ENCODE measurements at places on chromosomes 6 and 20. TPM values are rescaled to one million over a fixed set of nuclear protein-coding genes. Genes with fewer than 3 reads are reported as not detected.

- no peaks in the 10 kb centered on the region for H3K4me1 ChIP-seq
- no peak for DNase-seq
- no peaks in the 10 kb centered on the region for H3K27me3 ChIP-seq
- H3K36me3 ChIP-seq, result no peaks in the 10 kb centered on the region
- H3K4me3 ChIP-seq, result no peak overlapping the region
- no peak overlapping the region for H3K27ac ChIP-seq
Measured at GRCh38 chr6:145502416-145502815, 232.9 kb downstream of the EPM2A start.

- H3K27me3 ChIP-seq, result no peaks in the 10 kb centered on the region
- DNase-seq, result no peak
- no peaks in the 10 kb centered on the region for H3K4me1 ChIP-seq
- H3K4me3 ChIP-seq, result no peak overlapping the region
- H3K36me3 ChIP-seq, result no peaks in the 10 kb centered on the region
- H3K27ac ChIP-seq, result no peak overlapping the region
Measured at GRCh38 chr6:47300417-47300816, 9.3 kb downstream of the TNFRSF21 start.

Gene IL20RA
- 21.9 TPM for total RNA-seq

- no peaks in the 10 kb centered on the region for H3K4me1 ChIP-seq
- H3K27me3 ChIP-seq, result no peaks in the 10 kb centered on the region
- no peak for DNase-seq
- no peaks in the 10 kb centered on the region for H3K36me3 ChIP-seq
- no peak overlapping the region for H3K4me3 ChIP-seq
Measured at GRCh38 chr6:40779409-40779808, 192.2 kb upstream of the LRFN2 start.

Gene PRSS16
- total RNA-seq, result 1.2 TPM

DNA sequence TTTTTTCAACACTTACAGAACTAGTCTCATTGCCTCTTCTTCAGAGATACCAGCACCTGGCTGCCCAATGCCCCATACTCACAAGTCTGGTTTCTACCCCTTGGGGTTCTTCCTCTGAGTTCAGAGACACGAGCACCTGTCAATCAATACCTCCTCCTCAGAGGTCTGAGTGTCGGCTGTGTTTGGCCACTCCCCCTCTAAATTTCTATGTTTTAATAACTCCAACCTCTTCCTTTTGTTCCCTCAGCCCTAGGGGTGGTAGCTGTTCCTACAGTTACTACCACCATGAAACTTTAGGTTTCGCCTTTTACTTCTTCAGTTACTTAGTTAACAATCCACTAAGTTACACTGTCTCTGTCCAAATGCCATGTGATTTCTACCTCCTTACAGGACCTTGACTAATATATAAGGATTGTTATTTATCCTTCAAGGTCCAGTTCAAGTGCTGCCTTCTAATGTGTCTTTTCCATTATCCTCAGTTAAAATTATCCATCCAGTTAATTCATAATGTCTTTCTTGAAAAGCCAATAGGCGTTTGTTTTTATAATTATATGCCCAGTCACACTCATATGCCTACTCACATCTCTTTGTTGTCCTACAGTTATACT is 14.6 kb upstream of the PHF20 start:
- DNase-seq, result no peak
- no peaks in the 10 kb centered on the region for H3K4me1 ChIP-seq
- H3K27ac ChIP-seq, result no peak overlapping the region
- H3K36me3 ChIP-seq, result no peaks in the 10 kb centered on the region
- H3K27me3 ChIP-seq, result no peaks in the 10 kb centered on the region

DNA sequence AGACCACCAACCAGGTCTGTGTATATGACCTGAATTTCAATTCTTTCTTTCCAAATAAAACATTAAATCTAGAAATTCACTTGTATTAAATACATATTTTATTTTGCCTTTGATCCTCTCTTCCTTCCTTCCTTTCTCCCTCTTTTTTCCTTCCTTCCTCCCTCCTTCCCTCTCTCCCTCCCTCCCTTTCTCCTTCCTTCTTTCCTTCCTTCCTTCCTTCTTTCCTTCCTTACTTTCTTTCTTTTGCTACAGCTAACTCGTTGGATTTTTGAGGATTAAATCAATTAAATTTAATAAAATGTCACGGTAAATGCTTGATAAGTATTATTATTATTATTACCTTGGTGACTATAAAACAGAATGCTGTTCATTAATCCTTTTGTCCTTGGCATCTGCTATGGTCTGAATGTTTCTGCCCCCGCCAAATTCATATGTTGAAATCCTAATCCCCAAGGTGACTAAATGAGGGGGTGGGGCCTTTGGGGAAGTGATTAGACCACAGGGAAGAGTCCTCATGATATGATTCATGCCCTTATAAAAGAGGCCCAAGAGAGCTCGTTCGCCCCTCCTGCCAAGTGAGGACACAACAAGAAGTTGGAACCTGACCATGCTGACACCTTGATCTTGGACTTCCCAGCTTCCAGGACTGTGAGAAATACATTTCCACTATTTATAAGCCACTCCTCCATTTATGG is 67.6 kb upstream of the BTBD3 start:
- H3K27me3 ChIP-seq, result no peaks in the 10 kb centered on the region
- H3K4me1 ChIP-seq, result peaks cover 8% of the 10 kb centered on the region
- no peak for DNase-seq
- H3K36me3 ChIP-seq, result no peaks in the 10 kb centered on the region

DNA sequence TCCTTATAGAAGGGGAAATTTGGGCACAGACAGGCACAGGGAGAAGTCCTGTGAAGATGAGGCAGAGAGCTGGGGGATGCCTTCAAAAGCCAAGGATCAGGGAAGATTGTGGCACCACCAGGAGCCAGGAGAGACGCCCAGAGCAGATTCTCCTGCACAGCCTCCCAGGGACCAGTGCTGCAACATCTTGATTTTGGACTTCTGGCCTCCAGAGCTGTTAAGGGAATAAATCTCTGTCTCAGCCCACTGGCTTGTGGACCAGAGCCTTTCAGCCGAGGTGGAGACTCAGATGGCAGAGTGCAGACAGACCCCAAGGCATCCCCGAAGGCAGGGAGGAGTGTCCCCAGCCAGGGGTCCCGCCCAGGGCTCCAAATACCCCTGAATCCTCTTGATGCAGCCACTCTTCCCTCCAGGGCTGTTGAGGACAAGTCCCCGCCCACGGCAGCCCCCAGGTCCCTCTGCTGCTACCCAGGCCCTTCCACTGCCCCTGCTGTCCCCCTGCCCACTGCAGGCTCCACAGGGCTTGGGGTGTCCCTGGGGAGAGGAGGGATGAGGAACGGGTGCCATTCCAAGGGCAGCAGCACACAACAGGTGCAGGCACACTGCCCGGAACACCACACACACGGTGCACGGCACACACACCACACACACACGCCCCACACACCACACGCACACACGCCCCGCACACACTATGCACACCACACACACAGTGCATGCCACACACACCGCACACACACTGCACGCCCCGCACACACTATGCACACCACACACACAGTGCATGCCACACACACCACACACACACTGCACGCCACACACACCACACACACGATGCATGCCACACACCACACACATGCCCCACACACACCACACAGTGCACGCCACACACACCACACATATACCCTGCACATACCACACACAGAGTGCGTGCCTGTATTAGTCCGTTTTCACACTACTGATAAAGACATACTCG is 311.4 kb downstream of the TAF4 start:
- no peak for DNase-seq
- H3K4me1 ChIP-seq, result no peaks in the 10 kb centered on the region
- no peaks in the 10 kb centered on the region for H3K36me3 ChIP-seq
- H3K4me3 ChIP-seq, result no peak overlapping the region
- H3K27me3 ChIP-seq, result no peaks in the 10 kb centered on the region
- no peak overlapping the region for H3K27ac ChIP-seq

DNA sequence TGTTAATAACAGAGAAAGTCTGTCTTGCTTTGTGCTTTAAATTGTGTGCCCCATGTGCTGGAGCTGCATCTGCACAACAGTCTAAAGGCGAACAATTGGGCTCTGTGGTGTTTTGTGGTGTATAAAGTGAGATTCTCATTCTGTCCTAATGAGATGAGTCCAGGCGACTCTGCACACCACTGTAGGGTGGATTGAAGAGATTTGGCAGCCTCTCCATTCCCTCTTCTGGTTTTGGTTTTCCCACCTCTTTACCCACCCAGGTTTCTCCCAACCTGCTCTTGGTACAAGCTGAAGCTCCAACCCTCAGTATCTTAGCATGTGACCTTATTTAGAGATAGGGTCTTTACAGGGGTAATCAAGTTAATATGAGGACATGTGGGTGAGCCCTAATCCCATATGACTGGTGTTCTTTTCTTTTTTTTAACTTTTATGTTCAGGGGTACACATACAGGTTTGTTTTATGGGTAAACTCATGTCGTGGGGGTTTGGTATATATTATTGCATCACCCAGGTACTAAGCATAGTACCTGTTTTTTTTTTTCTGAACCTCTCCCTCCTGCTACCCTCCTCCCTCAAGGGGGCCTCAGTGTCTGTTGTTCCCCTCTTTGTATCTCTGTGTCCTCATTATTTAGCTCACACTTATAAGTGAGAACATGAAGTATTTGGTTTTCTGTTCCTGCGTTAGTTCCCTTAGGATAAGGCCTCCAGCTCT is 217.6 kb upstream of the DTNBP1 start:
- no peak for DNase-seq
- peaks cover 15% of the 10 kb centered on the region for H3K4me1 ChIP-seq
- peak overlapping the region; percentile 54 for H3K27ac ChIP-seq
- no peak overlapping the region for H3K4me3 ChIP-seq
- no peaks in the 10 kb centered on the region for H3K36me3 ChIP-seq

Gene PLA2G7
- total RNA-seq, result not detected

- no peaks in the 10 kb centered on the region for H3K27me3 ChIP-seq
- H3K4me1 ChIP-seq, result peaks cover 41% of the 10 kb centered on the region
- DNase-seq, result no peak
- H3K4me3 ChIP-seq, result no peak overlapping the region
Measured at GRCh38 chr6:154852687-154853086, 119.5 kb downstream of the SCAF8 start.

DNA sequence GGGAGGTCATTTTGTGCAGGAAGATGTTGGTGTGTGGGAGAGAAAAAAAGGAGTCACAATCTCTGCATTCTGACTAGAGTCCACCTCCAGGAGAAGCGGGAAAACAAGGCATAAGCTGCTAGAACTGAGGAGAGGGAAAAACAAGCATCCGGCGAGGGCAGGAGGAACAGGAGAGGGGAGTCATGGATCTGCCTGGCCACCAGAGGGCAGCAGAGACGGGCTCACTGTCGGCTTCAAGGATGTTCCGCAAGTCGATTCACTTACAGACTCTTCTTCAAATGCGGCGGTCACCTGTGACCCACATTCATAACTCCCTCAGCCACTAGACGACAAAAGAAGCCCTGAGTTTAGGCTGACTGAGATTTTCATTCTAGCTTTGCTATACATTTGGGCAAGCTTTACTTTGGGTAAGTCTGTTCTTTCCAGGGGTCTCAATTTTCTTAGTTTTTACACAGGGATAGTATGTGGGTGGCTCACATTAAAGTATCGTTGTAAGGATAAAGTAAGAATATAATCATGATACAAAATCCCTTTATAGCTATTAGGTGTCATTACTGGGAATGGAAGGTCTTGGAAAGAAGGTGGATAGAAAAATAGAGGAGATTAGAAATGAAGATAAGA is 6.6 kb upstream of the BTNL2 start:
- no peaks in the 10 kb centered on the region for H3K36me3 ChIP-seq
- H3K27ac ChIP-seq, result no peak overlapping the region
- no peaks in the 10 kb centered on the region for H3K4me1 ChIP-seq

All from vagina (tissue), 2 donors.